ENCODE measurements at places on chromosomes 11 and 22.

- DNase-seq, result no peak
Measured at GRCh38 chr11:83287631-83288030, 1.5 kb upstream of the CCDC90B start.

DNA sequence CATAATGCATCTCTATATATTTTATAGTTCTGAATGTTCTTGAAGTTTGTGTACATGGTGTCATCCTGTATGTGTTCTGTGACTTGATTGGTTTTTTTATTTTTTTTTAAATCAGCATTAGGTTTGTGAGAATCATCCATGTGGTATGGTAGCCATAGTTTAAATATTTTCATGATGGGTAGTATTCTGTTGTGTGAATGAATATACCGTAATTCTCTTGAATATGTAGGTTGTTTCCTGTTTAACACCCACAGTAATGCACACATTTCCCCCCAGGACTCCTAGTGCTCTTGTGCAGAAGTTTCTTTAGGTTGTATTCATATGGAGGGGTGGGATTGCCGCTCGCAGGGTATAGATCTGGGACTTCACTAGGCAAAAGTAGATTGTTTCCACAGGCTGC is 2.0 kb downstream of the PACS1 start:
- no peak for DNase-seq

GRCh38 chr11:2825261-2825888 is 60.2 kb downstream of the CDKN1C start:
- no peak for DNase-seq

GRCh38 chr22:42412744-42413333 is 19.4 kb downstream of the NFAM1 start:
- no peak for DNase-seq

DNA sequence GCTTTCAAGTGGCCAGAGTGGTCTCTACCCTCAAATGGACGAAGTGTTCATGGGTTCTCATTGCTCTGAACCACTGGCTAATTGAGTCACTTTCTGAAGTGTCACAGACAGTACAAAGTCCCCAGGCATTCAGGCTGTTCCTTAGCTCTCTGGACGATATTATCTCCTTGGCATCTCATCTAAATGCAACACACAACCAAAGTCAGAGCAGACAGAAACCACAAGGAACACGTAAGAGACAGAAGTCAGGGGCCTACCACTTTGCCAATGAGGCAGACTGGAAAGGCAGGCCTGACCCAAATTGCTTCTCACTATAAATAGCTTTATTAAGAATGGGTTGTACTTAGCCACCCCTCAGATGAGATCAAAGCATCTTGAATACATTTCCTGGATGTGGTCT is 29.0 kb upstream of the LDLRAD3 start:
- no peak for DNase-seq

DNA sequence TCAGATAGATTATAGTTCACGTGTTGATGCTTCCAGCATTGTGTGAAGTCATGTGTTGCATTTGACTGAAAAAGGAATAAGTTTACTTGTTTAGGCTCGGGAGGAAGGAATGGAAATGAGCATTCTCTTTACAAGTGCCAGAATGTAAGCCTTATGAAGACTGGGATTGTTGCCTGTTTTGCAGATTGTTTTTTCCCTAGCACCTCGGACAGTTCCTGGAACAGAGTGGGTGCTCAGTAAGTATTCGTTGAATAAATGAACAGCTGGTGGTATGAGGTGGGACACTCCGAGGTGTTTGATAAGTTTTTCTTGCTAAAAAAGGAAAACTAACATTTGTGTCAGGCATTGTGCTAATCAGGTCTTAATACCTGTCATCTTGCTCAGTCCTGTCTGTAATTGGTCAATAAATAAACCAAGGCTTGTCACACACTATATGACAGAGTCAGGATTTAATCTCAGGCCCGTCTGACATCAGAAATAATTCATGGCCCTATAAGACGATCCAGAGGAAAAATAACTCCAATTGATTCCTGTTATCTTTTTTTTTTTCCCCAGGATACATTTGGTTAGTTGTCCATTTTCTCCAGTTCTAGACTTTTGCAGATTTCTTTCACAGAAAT is 304.7 kb downstream of the NELL1 start:
- DNase-seq, result no peak

- no peak for DNase-seq
Measured at GRCh38 chr22:38861170-38861876, 10.7 kb downstream of the CBX6 start.

DNA sequence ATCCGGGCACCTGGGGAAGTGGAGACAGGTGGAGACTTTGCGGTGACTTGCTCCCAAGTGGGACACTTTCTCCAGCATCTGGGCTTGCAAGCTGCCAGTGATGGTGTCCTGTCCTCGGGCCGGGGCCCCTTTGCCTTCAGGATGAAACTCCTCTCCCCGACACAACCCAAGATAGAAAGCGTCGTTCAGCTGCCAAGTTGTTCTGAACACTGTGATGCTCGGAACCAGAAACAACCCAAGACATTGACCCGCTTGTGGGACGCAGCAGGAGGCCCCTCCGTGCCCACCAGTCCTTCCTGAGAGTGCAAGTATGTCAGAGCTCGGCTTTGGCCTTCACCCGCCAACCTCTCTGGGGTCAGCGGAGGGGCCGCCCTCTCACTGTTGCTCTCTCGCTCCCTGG is 31.3 kb downstream of the LINC01488 start:
- DNase-seq, result no peak

Data from stimulated activated CD8-positive, alpha-beta memory T cell treated with anti-CD3 and anti-CD28 coated beads, Interleukin-15, amount 100 ng/mL, for 48 hours (primary cell).